ENCODE measurements at places on chromosomes 5 and 9. TPM values are rescaled to one million over a fixed set of nuclear protein-coding genes. Genes with fewer than 3 reads are reported as not detected.

Gene DBH
- total RNA-seq = 12.0 TPM

Gene LRRC26
- not detected for total RNA-seq

DNA sequence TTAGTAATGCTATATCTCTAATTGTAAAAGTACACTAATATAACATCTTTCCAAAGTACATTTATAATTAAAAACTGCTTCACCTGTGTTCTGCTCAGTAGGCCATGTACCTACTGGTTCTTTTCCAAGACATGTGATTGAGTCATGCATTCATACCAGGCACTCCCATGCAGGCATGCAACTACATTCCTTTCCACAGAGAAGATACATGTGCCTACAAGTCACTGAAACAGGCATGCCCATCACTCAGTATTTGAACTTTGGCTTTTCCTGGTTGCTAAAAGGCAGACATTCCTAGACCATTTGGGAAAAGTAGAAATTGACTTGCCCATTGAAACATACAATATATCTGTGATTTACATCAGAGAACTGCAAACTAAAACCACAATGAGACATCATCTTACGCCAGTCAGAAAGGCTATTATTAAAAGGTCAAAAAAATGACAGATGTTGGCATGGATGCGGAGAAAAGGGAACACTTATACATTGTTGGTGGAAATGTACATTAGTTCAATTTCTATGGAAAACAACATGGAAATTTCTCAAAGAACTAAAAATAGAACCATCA, 148.3 kb upstream of the MOCS2 start:
- no peaks in the 10 kb centered on the region for H3K27me3 ChIP-seq
- H3K4me1 ChIP-seq = peaks cover 8% of the 10 kb centered on the region
- H3K4me3 ChIP-seq = no peak overlapping the region
- no peaks in the 10 kb centered on the region for H3K36me3 ChIP-seq
- no peak for DNase-seq
- no peak overlapping the region for H3K27ac ChIP-seq

GRCh38 chr5:31114817-31115216, 78.7 kb upstream of the CDH6 start:
- no peak overlapping the region for H3K4me3 ChIP-seq
- no peaks in the 10 kb centered on the region for H3K36me3 ChIP-seq
- no peak overlapping the region for H3K27ac ChIP-seq
- no peak for DNase-seq
- H3K27me3 ChIP-seq = no peaks in the 10 kb centered on the region

GRCh38 chr5:103657301-103657700, 94.7 kb upstream of the NUDT12 start:
- no peaks in the 10 kb centered on the region for H3K4me1 ChIP-seq
- no peak for DNase-seq
- no peaks in the 10 kb centered on the region for H3K27me3 ChIP-seq
- H3K36me3 ChIP-seq = no peaks in the 10 kb centered on the region
- no peak overlapping the region for H3K4me3 ChIP-seq

DNA sequence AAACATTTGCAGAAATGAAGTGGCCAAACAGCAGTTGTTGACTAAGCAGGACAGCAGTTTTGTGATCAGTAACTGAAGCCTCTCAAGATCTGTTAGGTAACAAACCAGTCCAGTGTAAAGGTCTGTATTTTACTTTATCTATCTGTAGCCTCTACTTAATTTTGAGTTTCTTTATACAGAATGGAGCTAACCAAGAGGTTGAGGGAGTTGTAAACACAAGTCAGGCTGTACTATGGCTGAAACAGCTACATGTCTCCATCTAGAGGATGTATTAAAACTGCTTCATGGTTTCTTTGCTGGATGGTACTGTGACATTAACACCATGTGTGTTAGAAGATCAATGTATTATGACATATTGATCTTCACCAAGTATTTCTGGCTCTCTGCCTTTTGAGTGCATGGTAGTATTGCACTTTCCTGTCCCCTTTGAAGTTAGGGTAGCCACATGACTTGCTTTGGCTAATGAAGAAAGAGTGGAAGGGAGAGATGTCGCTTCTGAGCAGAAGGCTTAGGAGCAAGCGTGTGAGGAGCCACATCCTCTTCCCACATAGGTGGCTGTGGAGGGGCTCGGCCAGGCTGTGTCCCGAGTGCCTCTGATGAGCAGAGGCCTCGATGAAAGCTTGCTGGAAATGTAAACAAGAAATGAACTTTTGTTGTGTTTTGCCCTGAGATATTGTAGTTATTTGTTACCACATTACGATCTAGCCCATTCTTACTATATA, 105.6 kb upstream of the PCA3 start:
- H3K27ac ChIP-seq = no peak overlapping the region
- H3K4me1 ChIP-seq = peaks cover 9% of the 10 kb centered on the region
- H3K36me3 ChIP-seq = no peaks in the 10 kb centered on the region

Measured in vagina (tissue), 2 donors.